ENCODE measurements at places on chromosomes 2 and 18. TPM values are rescaled to one million over a fixed set of nuclear protein-coding genes. Genes with fewer than 3 reads are reported as not detected.

DNA sequence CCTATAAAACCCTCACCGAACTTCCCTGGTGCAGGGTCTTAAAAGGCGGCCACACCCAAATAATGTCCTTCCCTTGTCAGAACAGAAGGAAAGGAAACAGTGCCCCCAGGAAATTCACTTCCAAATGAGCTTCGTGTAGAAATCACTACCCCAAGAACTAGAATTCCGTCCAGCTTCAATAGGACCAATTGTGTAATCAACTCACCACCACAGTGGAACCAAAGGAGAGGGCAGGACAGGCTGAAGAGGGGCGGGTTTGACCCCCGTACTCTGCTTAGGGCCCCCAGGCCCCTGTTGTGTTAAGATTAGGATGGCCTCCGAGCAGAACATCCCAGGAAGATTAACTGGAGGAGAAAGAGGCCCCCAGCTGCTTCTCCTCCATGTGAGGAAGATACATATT, 24.1 kb downstream of the GPR35 start:
- DNase-seq: no peak

DNA sequence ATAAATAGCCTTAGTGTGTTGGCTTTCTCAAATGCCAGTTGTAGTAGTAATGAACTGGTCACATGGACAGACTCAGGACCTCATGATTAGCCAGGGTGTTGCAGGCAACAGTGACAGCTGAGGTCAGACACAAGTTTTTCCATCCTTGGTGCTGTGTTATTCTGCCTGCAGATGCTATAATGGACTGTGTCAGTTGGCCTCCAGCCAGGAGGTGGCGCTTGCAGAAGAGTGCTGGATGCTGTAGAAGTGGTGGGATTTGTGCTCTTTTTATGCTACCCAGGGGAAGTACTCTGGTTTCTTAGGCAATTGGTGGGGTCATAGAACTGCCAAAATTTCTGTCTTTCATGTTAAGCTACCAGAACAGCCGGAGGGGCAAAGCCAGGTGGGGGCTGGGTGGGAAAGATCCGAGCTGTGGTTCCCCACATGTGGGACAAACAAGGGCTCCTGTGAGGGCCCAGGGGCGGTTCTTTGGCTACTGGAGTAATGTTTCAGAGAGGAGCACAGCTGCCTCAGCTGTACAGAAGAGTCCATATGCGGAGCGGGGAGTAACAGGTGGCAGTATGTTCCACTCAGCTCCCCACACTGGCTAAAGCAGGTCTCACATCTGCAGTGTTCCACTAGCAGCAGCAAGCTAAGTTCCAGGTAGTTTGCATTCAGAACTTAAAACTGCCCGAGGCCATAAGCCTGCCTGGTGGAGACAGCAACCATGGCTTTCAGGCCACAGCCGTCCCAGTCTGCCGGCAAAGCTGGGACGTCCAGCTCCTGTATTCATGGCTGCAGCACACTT, 104.4 kb downstream of the GULP1 start:
- no peak for DNase-seq

- no peak for DNase-seq
These were observed 463 bp downstream of the HS1BP3 start for GRCh38 chr2:20650393-20650876.

GRCh38 chr18:75088622-75089211, 120.2 kb downstream of the PTGR3 start:
- DNase-seq: no peak

DNA sequence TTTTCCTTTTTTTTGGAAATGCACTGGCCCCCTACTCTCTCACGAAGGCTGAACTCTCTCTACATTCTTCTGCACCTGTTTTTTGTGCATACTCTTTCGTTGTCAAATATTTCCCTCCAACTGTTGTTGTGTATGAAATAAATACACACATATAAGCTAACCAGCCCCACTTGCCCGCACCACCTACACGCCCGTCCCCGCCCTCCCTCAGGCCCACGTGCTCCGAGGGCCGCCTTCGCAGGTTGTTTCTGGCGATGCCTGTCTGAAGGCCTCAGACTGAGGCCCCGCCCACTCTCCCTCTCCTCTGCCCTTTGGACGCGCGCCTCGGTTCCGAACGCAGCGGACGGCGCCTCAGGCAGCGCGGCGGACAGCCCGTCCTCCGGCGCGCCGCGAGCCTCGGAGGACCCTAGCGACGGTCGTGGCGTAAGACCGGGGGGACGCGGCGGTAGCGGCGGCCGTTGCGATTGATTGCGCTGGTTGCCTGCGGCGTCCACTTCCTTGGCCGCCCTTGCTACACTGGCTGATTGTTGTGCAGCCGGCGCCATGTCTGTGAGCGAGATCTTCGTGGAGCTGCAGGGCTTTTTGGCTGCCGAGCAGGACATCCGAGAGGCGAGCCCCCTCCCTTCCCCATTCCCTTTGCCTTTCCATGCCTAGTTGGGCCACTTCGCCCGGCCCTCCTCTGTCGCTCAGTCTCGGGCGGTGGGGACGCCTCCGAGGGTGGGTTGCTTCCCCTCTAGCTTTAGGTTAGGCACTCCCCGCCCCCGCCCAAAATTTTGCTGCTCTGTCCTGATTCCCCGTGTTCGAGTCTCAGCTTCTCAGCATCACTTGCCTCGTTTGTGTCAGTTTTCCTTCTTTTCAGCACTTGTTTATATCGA, at the start of gene TSN:
Gene TSN, plus strand, starts transcription at position 415 of the 875 bp plus-strand sequence. Its CDS starts 129 bp downstream, at position 544.
- peak; percentile 88 for DNase-seq

- DNase-seq: no peak
These were observed 15.6 kb downstream of the PHLPP1 start for GRCh38 chr18:62730941-62731340.

DNA sequence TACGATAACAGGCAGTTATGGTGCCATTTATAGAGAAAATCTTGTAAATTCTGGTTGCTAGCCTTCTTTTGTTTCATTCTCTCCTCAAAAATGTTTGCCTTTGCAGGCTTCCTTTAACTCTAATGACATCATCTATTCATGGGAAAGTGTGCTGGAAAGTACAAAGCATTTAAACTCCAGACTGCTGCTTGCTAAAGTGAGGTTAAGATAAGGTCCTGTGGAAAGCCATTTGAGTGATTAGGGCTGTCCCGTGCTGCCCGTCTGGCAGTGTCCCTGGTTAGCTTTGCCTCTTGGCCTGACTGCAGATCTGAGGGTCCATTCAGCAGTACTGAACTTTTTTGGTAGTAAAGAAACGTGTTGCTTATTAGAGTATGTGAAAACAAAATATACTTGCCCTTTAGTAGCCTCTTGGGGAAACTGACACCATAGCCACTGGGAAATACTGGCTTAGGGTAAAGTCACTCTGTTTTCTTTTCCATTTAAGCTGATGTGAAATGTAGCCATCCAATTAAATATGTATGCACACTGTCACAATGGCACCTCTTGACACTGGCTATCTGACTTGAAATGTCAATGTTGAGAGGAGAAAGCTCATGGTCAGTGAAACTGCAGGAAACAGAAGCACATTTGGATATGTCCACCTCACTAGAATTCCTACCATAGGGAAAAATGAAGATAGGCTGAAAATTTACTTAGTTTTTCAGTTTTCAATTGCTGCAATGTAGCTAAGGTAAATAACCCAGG, 321.5 kb downstream of the SLC8A1 start:
- no peak for DNase-seq

DNA sequence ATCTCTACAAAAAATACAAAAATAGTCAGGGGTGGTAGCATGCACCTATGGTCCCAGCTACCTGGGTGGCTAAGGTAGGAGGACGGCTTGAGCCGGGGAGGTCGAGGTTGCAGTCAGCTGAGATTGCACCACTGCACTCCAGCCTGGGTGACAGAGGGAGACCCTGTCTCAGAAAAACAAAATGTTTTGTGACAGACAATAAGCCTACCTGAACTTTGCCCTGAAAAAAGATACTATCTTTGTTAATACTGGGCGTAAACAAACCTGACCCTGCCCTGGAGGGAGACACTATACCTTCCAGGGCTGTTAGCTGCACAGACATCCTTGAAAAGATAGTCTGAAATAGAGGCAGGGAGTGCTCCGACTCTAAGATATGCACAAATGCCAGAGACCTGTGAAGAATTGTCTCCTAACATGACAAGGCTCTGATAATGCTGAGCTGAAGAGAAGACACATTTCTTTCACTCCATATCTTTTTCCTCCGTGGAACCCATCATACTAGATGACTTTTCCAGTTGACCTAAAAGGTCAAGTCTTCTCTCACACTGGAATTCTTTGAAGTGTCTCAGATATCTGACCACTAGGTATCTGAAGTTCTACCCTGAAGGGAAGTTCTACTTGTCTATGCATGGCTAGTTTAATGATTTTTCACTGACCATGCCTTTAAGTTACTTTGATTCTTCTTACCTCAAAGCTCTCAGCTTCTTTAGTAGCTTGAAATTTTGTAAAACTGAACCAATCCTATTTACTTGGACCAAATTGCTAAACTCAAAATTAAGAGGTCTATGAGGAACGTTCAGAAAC, 20.9 kb upstream of the HK2 start:
- no peak for DNase-seq

- DNase-seq: no peak
These were observed 25.4 kb downstream of the NCK2 start for GRCh38 chr2:105770149-105770548.

DNA sequence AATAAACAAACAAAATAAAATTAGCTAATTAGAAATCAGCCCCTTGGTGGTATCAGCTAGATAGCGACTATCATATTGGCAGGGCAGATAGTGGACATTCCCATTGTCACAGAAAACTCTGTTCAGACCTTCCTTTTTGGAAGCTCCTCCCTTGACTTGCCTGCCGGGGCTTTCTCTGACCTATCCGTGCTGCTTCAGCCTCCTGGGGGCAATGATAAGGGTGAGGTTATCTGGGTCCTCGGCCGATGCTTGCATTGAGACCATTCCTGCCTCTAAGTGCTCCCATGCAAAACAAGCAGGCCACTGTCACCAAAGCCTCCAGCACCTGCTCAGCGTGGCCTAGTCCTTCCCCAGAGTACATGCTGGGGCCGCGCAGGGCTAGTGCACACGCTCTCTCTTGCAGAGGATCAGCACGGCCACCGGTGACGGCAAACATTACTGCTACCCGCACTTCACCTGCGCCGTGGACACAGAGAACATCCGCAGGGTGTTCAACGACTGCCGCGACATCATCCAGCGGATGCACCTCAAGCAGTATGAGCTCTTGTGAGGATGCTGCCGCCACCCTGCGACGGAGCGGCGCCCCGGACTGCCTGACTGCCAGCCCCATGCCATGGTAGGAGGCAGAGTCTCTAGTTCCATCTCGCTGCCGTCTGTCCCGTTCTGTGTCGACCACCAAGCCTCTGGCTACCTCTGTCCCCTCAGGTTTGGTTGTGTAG, 27.4 kb downstream of the MPPE1 start:
- no peak for DNase-seq

DNA sequence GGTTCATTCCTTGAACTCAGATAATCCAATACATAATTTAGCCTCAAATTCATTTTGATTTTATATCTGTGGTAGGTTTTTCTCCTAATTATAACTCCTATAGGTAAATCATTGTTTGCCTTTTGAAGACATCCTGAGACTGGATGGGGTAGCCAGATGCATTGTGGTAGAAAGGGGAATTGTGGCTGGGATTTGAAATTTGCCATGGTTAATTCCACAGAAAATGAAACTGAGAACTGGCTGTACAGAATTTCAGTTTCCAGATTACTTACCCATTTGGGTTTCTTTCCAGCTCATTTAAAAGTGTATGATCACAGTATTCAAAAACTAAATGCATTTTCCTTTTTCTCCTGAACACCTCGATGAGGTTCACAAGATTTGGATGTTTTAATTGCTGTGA, 18.2 kb downstream of the CDKL4 start:
- no peak for DNase-seq

DNA sequence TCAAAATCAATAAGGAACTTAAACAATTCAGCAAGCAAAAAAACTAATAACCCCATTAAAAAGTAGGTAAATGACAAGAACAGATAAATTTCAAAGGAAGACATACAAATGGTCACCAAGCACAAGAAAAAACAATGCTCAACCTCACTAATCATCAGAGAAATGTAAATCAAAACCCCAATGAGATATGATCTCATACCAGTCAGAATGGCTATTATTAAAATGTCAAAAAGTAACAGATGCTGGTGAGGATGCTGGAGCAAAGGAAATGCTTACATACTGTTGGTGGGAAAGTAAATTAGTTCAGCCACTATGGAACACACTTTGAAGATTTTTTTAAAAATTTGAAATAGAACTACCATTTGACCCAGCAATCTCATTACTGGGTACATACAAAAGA, 538.0 kb downstream of the TMX3 start:
- DNase-seq: no peak

GRCh38 chr2:25379535-25379934, 37.8 kb upstream of the DNMT3A start:
- no peak for DNase-seq

DNA sequence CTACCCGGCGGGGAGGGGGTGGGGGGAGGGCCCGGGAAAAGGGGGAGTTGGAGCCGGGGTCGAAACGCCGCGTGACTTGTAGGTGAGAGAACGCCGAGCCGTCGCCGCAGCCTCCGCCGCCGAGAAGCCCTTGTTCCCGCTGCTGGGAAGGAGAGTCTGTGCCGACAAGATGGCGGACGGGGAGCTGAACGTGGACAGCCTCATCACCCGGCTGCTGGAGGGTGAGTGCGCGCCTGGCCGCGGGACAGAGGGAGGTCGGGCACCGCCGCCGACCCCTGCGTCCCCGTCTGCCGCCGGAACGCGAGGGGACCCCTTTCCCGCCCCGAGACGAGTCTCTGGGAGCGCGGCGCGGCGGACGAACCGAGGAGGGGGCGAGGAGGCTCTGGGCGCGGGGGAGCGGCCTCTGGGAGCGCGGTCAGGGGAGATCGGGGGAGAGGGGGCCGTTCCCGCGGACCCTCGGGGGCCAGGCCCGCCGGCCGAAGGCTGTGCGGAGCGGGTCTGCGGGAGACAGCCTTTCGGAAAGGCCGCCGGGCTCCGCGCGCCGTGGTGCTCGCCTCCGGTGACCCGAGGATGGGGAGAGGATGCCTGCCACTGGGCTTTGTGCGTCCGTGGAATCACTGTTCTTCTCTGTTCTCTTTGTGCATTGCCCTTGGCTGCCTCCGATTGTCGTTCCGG, 463 bp downstream of the PPP1CB start:
- peak; percentile 48 for DNase-seq

DNA sequence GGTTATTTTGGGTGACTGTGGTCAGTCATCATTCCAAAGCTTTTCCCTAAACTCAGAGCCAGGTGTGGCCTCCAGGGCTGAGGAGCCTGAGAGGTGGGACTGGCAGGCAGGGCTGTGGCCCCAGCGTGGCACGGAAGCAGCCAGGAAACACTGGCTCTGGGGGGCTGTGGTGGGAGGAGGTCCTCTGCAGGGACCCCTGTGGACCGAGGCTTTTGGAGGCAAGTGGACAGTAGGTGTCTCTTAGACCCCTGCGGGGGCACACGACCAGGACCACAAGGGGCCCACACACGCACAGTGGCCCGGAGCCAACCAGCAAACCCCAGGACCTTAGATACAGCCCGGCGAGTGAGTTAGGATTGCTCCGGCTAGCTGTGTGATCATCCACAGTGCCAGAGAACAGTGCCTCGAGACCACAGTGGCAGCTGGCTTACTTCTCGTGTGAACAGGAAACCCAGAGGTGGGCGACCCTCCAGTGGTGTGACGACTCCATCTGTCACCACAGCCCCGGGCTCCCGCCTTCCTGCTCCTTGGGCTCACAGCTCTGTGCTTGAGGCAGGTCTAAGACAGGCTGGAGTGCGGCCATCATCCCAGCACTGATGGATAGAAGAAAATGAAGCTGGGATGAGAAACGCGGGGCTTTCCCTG, 1.6 kb upstream of the RTP5 start:
- no peak for DNase-seq

GRCh38 chr2:41716497-41716896, 331.3 kb upstream of the PKDCC start:
- no peak for DNase-seq

The FHOD3 gene
- 1.9 TPM for total RNA-seq

The EVA1A gene
- total RNA-seq: 0.46 TPM

The RFX8 gene
- total RNA-seq: not detected

The NGEF gene
- not detected for total RNA-seq

The SLC9A2 gene
- total RNA-seq: 0.13 TPM

The CD8B2 gene
- not detected for total RNA-seq

The TMEM247 gene
- total RNA-seq: not detected

All from omental fat pad (tissue), 4 donors.